T-helper 9 cell (primary cell): ENCODE measurements at places on chromosomes 2 and 18.

GRCh38 chr2:139805441-139805840, 1025.3 kb upstream of the NXPH2 start:
- DNase-seq: no peak

DNA sequence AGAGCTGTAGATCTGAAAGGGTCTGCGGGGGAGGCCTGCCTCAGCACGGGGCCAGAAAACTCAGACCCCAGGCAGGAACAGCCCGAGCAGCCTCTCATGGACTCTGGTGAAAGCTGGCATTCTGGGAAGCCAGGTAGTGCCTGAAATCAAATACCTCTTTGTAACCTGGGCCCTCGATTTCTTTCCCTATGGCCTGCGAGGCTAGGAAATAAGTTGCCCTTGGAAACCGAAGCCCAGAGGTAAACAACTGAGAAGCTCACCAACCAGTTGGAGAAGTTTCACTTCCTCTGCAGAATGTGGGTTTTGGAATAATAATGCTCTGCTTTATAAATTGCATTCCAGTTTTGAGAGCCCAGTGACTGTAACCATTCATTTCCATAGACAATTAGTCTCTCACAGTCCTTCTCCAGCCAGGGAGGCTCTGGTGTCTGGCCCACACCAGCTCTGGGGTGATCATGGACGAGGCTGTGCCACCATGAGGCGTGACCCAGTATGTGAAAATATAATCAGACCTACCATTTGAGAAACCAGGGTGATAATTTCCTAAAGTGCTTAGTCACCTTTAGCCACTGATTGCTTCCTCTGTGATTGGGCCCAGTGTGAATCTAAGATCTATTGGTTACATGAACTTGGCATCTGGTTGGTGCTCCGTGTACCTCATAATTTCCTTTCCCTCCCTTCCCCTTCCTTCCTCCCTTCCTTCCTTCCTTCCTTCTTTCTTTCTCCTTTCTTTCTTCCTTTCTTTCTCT, 133.1 kb upstream of the PELI1 start:
- no peak for DNase-seq

DNA sequence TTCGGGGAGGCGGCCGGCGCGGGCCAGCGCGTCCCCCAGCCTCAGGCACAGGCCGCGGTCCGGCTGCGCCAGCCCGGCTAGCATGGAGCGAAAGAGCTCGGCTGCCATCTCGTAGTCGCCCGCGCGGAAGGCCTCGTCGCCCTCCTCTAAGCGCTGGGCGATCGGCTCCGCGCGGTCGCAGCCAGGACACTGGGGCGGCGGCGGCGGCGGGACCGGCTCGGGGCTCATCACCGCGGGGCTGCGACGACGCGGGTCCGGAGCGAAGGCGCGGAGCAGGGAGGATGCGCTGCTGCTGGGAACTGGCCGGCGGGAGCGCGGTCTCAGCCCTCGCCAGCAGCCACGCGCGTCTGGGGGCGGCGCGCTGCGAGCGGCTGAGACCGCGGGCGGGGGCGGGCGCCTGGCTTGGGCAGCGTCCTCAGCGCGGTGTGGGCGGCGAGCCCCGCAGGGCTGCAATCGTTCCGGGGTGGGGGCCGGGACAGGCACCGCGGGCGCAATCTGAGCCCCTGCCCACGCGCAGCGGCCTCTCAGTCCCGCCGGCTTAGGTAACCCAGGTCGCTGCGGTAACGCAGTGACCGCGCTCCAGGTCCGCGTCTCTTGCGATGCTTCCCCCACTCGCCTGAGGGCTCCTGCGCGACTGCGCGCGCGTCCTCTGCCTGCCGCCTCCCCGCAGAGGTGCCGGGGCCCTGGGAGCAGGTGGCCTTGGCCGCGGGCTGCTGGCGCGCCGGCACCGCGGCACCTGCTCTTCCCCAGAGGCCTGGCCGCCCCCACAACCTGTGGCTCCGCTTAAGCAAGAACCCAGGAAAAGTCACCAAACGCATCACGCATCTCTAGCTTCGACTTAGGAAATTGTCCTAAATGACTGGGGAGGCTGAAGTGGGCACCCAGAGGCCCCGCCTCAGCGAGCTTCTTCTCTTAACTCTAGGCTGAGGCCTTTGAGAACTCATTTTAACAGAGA, at the start of gene LONRF2:
Gene LONRF2, minus strand, starts transcription at position 636 of the 955 bp plus-strand sequence. Its CDS starts 408 bp downstream, at position 228.
- DNase-seq: no peak

GRCh38 chr2:180319586-180320405, 312.7 kb upstream of the CWC22 start:
- DNase-seq: no peak

DNA sequence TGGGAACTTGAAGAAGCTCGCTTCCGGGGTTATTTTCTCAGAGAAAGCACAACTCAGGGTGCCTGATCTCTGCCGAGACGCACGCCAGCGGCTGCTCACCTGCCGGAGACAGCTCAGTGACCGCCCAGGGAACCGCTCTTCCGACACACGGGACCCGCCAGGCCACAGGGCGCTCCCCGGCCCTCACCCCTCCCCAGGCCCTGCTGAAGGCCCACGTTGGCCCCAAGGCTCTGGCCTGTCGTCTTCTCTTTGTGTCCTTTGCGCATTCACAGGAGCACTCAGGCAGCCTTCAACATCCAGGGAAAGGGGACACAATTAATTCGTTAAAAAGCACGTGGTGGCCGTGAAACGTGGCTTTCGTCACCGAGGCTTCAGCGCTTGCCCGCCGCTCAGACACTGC, 276.3 kb upstream of the SALL3 start:
- no peak for DNase-seq
